ENCODE measurements at places on chromosomes 7 and 10.

- DNase-seq: no peak
These were observed 30.5 kb upstream of the GRID1 start for GRCh38 chr10:86397120-86397519.

- no peak for DNase-seq
These were observed 166.3 kb upstream of the AHR start for GRCh38 chr7:17131983-17132655.

DNA sequence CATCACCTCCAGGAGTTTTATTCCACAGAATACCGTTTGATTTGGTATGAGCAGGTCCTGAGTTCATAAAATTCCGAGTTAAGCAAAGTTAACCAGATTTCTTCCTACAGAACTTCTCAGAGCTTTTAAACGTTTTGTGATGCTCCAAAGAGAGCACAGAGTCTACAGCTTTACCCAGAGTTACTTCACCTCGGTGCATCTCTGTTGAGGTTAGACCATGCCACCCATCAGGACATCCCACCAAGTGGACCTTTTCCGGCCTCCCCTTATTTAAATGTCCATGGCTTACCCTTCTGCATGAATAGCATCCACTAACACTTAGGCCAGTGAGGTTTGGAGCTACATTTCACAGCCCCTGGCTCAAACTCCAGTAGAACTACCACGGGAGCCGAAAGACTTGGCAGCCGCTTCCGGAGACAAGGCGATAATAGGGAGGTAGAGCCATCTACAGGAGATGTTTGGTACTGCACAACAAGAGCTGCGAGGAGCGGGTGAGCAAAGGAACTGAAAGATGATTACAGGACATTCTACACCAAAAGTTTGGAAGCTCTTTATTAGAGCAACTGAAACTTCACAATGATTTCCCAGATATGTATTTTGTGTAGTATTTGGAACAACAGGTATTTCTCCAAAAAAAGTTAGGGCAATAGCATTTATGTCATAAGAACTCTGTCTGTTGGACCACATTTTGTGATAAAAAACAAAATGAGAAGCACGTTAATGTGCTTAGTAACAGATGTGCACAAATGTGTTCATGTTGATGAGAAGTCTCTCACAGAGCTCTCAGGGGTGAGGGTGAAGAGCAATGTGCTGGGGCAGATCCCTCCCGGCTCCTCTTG is 174.7 kb downstream of the HERPUD2 start:
- no peak for DNase-seq

GRCh38 chr7:93559639-93560491 is 14.7 kb downstream of the CALCR start:
- DNase-seq: no peak

GRCh38 chr10:86945361-86946212 is 11.8 kb downstream of the MMRN2 start:
- no peak for DNase-seq

DNA sequence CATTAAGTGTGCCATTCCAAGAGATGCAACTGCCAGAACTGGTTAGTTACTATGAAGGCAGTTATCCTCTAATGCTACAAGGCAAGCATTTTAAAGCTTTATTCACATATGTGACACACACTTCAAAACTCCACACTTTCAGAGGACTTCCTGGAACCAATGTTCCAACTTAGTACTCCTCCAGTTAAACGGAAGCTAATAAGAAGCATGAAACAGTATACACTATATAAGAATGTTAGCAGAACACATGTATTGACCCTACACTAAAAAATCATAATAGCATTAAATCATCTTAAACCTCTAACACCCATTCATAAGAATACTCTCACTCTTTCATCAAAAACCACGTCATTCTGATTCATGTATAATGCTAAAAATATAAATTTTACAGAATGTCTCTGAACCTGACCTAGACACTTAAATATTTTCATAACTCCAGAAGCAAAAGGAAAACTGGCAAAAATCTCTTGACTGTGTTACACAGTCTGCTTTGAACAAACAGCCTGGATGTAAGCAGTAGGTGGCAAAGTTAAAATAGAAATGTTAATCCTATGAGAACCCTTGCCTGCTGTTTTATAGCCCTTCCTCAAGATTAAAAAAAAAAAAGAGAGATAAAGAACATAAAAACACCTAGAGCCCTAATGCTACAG is 135.0 kb downstream of the SEMA3C start:
- peak; percentile 33 for DNase-seq

DNA sequence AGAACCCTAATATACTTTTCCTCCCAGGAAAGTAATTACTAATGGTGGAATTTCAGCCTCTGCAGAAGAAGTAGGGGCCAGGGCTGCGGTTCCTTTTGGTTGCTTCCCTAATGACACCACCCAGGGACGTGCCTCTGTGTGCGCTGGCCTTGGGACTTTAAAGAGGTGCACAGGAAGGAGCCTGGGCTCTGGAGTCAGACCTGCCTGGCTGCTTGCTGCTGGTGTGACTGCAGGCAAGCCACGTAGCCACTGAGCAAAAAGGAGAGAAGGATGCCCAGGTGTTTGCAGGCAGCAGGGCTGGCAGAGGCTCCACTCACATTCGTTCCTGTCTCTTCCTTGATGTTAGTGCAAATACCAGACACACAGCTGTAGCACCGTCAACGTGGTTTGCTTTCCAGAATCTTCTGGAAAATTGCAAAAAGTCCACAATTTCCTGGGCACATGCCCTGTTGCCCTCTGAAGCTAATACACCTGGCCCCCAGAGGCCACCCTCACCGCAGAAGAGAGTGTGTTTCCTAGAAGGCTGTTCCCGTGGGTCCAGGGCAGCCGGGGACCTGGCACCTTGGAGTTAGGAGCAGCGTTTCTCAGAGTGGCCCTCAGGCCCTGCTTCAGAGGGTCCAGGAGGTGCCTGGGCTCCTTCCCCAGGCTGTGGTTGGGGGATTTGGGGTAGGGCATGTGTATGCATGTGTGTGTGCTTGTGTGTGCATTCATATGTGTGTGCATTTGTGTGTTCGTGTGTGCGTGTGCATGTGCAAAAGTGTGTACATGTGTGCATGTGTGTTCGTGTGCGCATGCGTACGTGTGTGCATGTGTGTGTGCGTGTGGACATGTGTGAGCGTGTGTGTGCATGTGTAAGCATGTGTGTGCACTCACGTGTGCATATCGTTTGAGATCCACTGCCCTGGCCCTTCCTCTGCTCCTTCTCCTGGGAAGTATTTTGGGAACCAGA is 12.8 kb upstream of the PRKAG2 start:
- DNase-seq: no peak

DNA sequence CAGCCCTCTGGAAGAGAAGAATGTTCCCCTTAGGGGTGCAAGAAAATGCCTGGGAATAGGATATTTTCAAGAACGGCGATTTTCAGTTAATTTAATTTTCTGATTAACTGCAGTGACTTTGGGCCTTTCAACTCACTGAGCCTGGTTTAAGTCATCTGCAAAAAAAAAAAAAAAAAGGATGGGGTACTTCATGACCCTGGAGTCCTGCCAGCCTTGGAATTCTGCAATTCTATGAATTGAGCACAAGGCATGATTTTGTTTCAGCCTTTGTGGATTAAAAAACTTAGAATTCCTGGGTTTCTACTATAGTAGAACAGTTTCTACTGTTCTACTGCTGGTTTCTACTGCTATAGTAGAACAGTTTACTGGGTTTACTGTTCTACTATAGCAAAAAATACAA is 58.3 kb upstream of the CALD1 start:
- no peak for DNase-seq

GRCh38 chr7:97298561-97298960 is 181.1 kb downstream of the SDHAF3 start:
- peak; percentile 27 for DNase-seq
